Upper lobe of left lung (tissue), 6 donors: ENCODE measurements at places on chromosomes 2 and 18.

DNA sequence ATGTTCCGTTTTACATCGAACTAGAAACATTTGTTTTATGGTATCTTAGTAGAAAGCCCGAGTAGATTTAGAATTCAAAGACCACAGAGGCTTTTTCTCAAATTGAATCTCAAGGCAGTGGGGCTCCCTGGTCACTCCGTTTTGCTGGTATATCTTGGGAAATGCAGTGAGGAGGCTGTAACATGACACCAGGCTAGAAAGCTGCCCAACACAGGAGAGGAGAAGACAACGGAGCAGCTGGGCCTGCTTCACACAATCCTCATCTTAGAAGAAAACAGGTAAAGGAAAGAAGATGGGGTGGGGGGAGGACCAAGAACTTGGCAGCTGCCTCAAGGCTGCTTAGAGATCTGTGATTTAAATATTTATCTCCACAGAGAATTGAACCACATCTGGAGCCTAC, 38.3 kb upstream of the EPB41L3 start:
- no peak for DNase-seq

- DNase-seq = no peak
Measured at GRCh38 chr2:40445467-40445866, 6.4 kb downstream of the SLC8A1 start.

- DNase-seq = no peak
Measured at GRCh38 chr2:158990397-158991214, 22.2 kb downstream of the TANC1 start.

GRCh38 chr2:116585669-116586327, 1228.7 kb upstream of the DDX18 start:
- DNase-seq = no peak

DNA sequence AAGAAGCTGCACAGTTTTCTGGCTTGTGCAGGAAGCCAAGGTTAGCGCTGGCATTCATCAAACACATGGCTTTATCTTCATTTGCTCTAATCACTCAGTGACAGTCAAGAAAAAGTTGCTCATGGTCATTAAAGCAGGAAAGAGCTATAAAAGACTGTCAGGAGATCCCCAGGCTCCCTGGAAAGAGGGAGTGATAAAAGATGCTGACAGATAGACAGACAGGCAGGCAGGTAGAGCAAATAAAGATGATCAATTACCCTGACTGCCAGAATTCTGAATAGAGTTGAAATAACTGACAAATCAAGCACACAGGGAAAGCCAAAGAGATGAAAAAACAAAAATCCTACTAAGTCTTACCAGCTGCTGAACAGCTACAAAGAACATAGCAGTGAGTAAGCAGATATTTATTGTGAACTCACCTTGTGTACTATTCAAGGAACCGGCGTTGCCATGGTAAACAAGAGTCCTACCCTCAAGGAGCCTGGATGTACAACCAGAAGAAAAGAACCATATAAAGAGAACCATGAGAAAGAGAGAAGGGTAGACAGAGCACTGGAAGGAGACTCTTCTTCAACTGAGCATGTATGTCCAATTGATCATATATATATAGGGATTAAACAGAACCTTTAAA, 68.0 kb downstream of the RNF152 start:
- DNase-seq = no peak

DNA sequence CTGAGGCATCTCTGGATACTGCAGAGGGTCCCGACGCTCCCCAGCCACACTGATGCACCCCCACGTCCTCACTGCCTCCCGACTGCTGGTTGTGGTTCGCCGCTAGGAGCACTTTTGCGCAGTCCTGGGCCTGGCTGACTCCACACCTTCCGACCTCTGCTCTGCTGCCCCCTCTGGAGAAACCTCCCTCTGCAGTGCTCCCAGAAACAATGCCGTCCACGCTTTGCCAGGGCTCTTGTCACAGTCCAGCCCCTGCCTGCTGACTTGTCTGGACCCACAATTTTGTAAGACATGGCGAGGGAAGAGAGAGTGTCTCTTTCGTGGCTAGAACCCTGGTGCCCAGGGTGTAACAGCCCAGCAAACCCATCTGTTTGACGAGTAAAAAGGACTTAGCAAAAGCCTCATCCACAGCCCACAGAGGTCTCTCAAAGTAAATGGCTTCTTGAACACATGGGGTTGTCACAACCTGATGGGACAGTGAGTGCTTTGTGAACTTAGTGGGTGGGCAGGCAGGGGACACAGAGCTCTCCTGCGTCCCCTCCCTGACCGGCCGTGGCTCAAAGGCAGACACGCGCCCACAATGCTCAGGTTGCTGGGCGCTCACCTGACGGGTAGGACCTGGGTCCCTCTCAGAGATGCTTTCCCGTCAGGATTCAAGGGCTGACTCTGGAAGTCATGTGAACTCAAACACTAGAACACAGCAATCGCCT, 4.0 kb downstream of the COPS9 start:
- DNase-seq = no peak

DNA sequence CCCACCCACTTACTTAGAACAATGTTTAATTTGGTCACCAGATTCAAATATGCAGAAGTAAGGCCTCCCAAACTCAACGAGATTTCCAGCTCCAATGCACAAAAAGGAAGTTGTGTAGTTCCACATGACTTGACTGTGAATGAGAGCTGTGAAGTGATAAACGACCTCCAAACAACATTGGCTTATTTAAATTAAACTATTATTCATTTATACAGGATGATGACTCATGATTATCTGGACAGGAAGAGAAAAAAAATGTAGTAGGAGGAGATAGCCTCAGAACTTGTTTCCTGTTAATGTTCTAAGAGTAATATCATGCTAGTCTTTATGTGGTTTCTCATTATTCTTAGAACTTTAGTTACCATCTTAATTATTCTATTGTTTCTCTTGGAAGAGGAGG, 237.3 kb downstream of the C1D start:
- no peak for DNase-seq

DNA sequence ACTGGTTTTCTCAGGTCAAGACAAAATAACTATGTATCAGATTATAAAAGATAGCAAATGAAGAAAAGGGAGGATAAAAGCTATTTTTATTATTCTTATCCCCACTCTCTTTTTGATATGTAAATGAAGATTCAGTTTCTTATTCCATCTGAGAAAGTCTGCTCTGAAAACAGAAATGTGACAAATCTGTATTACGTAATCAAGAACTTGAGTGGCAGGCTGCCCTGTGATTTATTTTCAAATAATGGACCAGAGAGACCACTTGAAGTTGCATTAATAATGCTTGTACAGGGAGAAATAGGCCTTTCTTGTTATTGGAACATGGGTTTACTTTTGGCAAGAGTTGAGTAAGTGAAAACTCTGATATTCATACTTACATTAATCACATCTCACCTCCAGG, 727.4 kb downstream of the DPP10 start:
- DNase-seq = no peak

GRCh38 chr18:12928206-12928605, 19.6 kb upstream of the SEH1L start:
- DNase-seq = no peak

DNA sequence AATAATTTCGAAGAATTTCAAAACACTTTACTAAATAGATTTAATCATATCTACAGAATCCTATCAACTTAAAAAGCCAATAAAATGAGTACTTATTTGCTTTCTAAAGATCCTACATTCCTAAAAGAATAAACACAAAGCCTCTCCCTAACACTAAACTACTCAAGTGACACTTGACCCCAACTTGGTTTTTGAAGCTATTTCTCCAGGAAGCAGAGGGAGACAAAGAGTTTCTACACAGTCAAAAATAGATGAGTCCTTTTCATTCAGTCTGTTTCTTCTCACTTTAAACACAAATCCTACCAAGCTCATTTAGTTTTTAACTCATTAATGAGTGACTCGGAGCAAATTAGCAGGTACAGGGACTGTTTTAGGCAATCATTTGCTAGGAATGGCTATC, 2.1 kb downstream of the ATL2 start:
- no peak for DNase-seq

- no peak for DNase-seq
Measured at GRCh38 chr2:170353723-170354122, 175.8 kb downstream of the MYO3B start.
